GM04504 (cell line): ENCODE measurements at places on chromosomes 11 and 22.

GRCh38 chr22:25380122-25380747 is 160.8 kb downstream of the CRYBB2 start:
- DNase-seq = no peak

- no peak for DNase-seq
Measured at GRCh38 chr11:110797453-110797852, 85.2 kb upstream of the ARHGAP20 start.

GRCh38 chr11:69326622-69327219 is 32.8 kb downstream of the MYEOV start:
- no peak for DNase-seq

GRCh38 chr11:20026629-20027555 is 133.4 kb downstream of the DBX1 start:
- DNase-seq = no peak

DNA sequence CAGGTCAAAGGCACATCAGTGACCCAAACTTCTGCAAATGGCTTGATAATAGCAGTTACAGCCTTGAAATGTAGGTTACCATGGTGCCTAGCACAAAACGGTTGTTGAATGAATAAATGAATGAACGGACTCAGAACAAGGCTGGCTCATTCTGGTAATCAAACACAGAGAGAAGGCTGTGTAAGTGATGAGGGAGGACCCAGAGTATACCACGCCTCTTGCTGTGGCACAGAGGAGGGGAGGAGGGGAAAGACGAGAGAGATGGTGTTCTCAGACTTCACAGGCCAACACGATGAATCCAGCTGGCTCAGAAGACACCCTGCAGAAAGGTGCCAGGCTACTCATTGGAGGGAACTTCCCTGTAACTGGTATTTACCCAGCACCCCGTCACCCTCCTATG is 38.3 kb downstream of the PC start:
- DNase-seq = no peak

- DNase-seq = no peak
Measured at GRCh38 chr22:49406879-49407587, 420.6 kb downstream of the BRD1 start.

- no peak for DNase-seq
Measured at GRCh38 chr11:3989921-3990290, 104.7 kb upstream of the RRM1 start.

GRCh38 chr11:4881860-4882500 is at the start of gene OR51T1:
Gene OR51T1 (plus strand): TSS chr11:4881900. CDS start chr11:4881900, 0 bp downstream.
- DNase-seq = no peak

DNA sequence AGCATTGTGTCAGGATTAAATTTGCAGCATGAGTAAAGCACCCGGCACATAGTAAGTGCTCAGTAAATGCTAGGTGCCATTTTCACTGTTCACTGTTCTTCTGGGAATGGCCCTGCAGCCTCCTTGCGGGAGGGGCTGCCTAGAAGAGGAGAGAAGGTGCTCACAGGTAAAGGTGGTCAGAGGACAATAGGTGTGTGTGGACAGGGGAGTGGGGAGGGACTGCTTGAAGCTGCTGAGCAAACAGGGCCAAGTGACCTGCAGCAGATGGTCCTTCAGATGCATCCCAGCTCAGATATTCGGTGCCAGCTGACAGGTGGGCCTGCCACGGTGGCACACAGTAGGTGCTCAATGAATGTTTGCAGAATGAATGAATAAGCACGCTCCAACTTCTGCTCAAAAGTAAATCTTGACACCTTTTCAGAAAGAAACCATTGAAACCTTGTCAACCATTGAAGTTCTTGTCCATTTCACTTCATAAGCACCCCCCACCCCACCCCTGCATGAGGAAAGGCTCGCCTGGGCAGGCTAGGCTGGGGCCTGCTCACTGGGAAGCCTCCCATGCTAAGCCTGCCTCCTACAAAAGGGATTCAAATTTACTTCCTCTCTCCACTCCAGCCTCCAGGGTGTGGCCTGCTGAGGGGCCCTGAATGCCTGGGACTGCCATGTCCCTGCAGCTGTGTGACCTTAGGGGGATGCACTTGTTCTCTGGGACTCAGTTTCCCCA is 1.6 kb downstream of the KIAA0930 start:
- no peak for DNase-seq

- no peak for DNase-seq
Measured at GRCh38 chr11:19453651-19454257, 213.0 kb upstream of the E2F8 start.

- DNase-seq = no peak
Measured at GRCh38 chr11:103109818-103110388, 677 bp downstream of the DYNC2H1 start.

DNA sequence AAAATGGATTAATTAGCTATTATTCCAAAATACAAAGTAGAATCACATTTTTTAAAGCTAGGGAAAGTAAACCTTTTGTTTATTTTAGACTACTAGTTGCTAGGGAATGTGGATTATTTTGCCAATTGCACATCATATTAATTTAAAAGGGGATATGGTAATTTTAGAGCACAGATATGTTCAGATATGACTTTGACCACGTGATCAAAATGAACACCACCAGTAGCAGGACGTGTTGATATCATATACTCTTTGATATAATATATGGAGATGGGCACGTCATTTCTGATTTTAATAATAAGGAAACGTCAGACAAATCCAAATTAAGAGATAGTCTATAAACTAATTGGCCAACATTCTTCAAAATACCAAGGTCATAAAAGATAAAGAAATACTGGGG is 1188.3 kb upstream of the CNTN5 start:
- no peak for DNase-seq

DNA sequence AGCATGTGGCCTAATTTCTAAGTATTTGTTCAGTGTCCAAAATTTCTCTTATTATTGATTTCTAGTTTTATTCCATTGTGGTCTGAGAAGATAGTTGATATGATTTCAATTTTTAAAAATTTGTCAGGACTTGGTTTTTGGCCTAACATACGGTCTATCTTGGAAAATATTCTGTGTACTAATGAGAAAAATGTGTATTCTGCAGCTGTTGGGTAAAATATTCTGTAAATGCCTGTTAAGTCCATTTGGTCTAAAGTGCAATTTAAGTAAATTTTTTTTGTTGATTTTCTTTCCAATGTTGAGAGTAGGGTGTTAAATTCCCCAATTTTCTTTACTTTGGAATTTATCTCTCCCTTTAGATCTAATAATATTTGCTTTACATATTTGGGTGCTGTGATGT is 78.3 kb downstream of the TECTA start:
- DNase-seq = no peak

DNA sequence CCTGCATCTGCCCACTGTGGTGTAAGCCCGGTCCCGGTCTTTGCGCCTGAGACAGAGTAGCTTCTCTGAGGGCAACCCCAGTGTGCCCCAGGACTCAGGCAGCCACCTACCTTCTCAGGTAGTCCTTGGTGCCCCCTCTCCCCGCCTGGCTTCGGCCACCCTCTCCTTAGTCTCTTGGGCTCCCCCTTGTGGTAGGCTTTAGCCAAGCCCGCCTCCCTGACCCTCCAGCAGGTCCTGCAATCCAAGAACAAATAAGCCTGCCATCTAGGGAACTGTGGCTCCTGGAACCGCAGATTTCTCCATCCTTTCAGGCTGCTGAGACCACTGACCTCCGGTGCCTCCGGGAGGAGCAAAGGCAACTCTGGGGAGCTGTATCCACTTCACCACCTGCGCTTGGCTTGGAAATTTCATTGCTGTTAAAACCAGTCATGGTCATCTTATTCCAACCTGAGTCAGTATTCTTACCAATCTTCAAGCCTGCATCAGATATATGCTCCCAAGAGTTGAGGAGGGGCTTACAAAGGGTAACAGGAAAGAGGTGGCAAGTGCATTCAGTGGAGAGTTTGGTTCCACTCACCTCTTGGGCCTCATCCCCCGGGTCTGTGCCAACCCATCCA is 52.8 kb upstream of the TENM4 start:
- peak; percentile 29 for DNase-seq

DNA sequence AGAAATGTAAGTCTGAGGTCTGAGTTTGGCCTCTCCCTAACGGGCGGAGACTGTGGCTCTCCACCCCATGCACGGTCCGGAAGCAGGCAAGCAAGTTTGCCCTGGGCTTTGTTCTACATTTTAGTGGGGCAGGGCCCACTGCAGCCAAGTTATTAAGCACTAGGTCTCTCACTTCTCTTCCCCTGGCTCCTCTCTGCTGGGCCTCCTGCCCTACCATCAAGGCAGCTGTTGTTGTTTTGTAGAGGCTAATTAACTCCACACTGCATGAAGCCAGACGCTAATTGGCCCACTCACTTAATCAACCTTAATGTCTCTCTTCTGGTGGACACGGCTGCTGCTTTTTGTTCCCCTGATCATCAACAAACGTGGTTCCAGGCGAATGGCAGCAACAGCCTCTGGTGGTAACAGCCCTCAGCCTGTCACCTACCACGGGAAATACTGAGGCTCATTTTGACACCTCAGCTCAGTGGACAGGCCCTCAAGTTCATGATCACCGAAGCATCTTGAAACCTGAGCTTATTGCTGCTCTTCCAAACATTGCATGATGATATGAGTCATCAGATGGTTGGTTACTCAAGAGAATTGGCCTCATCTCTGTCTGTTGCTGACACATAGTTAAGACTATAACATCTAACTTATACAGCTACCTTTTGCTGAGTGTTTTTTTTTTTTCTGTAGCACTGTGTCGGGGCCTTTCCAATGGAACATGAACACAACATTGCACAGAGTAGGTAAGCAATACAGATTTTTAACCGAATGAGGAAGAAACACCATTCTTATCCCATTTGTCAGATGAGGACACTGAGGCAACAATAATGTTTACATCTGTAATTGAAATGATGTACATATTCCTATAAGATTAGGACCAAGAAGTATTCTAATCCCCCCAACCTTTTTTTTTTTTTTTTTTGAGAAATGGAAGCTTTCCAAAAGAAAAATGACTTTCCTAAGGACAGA is 20.8 kb upstream of the LMO2 start:
- DNase-seq = peak; percentile 76

GRCh38 chr11:67367761-67368227 is 5.6 kb downstream of the CLCF1 start:
- DNase-seq = no peak
